Stimulated activated CD4-positive, alpha-beta T cell treated with anti-CD3 and anti-CD28 coated beads, Interleukin-1b, Interleukin-23, amount 100 ng/mL, for 1 hour (primary cell): ENCODE measurements at places on chromosomes 6 and 20.

DNA sequence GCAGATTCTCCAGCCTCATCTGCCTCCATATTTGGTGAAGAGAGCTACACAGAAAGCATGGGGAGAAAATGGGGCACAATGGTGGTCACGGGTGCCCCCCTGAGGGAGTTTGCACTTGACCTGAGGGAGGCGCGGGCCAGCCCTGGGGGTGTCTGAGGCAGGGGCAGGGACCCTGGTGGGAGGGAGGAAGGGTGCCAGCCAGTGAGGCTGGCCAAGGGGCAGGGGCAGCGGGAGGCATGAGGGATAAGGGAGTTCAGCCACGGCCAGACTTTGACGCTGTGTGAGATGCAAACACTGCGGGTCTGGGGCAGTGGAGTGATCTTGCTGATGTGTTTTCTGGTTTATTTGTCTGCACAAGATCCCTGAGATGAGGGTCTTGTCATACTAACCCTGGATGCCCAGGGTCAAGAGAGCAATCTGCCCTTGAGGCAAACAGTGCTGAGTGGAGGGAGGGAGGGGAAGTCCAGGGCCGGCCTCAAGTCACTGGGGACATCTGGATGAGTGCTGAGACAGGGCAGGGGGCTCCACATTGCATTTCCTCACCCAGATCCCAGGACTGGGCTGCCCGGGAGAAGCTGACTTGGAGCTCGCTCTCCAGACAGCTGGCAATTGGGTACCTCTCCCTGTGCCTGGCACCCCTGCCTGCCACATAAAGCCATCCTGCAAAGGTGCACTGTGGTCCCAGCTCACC is 8.8 kb upstream of the PCMTD2 start:
- no peak for DNase-seq

GRCh38 chr20:2473516-2473915 is 2.9 kb upstream of the SNRPB start:
- no peak for DNase-seq

DNA sequence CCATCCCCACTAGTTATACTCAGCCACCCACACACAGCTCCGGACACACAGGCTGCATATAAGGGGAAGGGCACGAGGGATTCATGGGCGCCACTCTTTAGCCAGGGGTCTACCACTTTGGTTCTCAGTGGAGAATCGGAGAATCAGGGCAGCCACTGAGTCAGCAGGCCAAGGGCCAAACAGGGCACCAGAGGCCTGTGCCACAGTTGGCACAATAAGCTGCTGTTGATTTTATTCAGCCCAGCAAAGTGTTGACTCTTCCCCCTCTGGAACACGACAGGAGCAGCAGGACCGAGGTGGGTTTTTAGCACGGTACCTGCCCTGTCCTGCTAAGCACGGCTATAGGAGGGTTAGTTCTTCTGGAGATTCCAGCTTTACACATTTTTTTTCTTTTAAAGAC is 48.3 kb downstream of the GJA10 start:
- DNase-seq = no peak

GRCh38 chr6:160462551-160463109 is 114.5 kb downstream of the SLC22A3 start:
- no peak for DNase-seq

GRCh38 chr6:97186416-97186999 is 96.5 kb downstream of the MMS22L start:
- peak; percentile 17 for DNase-seq

- no peak for DNase-seq
Measured at GRCh38 chr6:32116674-32117073, 7.5 kb upstream of the TNXB start.

DNA sequence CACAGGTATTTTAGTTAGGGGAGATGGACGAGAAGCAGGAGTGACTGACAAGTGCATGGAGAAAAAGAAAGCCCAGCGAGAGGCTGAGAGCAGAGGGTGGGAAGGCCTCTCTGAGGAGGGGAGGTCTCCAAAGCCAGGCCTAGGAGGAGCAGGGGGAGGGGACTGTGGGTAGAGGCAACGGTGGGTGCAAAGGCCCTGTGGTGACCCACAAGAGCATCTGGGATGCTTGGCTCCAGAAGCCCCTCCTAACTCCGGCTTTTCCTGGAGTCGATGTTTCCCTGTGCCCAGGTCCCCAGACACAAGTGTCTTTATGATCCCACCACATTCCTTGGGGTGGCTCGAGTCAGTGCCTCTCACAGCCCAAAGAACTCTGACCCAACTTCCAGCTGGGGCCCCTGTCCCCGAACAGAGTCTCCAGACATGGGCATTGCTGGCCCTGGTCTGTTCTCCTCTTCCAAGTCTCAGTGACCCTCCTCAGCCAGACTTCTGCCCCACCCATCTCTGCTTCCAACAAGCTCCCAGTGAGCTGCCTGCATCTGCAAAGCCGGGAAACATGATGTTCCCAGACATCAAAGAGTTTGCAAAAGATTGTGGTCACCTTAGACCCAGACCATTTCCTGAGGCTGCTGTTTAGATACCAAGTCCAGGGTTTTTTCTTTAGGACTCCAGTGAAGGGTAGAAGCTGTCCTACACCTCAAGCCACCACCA is 11.1 kb upstream of the BMP7 start:
- no peak for DNase-seq

GRCh38 chr6:11111769-11112437 is 378 bp upstream of the ERVFRD-1 start:
- no peak for DNase-seq

DNA sequence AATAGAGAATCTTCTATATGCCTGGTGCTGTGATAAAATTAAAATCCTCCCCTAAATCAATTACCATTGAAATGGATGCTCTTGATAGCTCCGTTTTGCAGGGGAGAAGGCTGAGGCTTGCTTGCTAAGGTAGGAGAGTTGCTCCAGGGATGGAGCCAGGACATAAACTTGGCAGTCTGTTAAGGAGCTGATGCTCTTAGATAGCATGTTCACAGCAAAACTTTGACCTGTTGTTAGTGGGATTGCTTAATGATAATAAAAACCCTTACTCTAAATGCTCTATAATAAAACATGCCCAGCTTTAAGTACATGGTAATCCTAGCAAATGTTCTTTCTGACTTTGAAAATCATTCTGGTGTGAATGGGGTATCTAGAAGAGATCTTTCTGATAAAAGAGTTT is 228.4 kb upstream of the JAG1 start:
- no peak for DNase-seq

- no peak for DNase-seq
Measured at GRCh38 chr6:160378218-160378617, 30.0 kb downstream of the SLC22A3 start.

DNA sequence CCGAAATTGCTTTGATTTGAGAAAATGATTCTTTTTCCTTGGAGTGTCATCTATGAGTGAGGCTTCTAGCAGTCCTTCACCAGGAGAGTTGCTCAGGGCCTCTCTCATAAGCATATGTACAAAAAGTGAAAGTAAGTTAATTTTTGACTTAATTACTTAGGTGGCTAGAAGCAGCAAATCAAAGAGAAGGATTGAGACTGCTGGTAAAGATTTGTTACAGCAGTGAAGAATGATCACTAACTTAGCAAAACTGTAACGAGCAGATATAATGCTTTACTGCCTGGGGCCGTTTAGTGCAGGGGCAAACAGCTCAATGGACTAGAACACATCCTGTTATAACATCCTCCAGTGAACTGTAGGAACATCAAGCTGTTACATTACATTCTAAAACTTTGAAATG is 167.8 kb upstream of the RIPOR2 start:
- no peak for DNase-seq

DNA sequence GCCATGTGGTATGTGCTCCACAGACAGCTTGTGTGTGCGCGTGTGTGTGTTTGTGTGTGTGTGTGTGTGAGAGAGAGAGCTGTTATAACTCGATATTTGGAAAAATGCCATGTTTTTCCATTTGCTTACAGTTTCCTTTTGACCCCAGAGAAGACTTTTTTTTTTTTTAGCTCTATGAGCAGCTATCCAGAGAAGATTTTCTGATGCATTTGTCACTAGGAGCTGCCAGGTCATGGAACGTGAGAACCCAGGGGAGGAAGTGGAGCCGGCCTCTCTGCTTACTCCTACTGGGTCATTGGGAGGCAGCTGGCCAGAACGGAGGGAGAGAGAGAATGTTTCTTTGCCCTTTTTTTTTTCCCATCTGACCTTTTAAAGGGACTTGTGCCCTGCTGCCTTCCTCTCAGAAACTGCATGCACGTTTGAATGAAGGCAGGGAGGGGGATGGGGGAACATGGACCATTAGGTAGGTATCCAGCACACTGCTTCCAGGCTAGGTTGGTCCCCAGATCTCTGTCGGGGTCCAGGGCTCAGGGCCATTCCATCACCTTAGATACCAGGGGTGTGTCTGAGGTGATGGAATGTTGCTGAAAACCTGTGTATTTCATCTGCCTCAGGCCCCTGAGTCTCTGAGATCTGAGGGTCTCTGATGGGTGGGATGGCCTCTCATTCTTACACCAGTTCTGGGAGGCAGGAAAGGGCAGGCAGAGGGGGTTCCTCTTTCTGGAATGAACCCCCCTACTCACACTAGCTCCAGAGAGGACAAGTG is 11.2 kb upstream of the MRPS18A start:
- no peak for DNase-seq

DNA sequence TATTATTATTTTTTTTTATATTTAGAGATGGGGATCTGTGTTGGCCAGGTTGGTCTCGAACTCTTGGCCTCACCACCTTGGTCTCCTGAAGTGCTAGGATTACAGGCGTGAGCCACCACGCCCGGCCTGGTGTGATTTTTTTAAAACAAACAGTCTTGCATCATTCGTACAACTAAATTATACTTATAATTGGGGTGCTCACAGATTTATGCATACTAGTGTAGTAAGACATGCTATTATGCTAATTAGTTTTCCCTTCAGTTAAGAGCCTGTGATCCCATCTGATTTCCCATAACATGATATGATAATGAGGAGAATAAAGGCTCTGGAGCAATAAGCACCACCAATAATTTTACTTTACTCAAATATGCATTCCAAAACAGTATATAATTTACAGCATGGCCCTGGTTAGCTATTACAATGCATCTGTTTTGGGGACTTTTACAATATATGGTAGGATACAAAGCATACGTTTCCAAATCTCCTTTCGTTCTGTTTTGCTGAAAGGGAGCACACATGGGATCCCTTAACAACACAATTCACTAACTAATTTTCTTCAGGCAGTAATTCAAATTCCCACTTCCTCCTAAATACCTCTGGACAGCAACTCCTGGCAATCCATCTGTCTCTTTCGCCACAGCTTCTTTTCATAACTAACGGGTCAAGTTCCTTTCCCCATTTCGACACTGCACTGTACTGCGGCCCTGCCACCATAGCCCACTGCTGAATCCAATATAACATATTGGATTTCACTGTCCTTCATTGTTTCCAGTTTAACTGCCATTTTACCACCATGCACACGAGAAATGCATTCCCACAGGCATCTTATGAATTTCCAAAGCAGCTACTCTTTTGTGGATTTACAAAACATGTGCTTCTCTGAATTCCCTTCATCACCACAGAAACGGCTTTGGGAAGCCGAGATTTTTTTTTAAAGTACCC is 1.7 kb downstream of the NUDT3 start:
- DNase-seq = no peak

DNA sequence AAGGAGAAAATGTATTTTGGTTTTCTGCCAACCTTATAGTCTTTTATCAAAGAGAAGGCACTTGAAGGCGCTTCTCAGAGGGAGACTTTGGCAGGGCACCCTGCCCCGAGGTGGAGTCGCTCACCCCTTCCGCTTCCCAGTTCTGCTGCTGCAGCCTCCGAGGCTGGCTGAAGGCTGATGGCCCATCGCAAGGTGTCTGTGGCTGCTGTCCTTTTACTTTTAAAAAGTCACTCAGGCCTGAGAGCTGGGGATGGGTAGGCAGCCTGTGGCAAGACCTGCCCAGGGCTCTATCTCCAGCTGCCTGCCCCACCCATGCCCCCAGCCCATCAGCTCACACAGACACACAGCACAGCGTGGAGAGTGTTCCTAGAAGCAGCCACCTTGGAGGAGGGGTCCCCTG is 206.6 kb upstream of the CST7 start:
- DNase-seq = no peak

GRCh38 chr6:111354758-111355555 is 128.1 kb downstream of the REV3L start:
- no peak for DNase-seq

- no peak for DNase-seq
Measured at GRCh38 chr6:158257425-158257759, 54.9 kb upstream of the TULP4 start.

GRCh38 chr6:12265296-12265695 is 24.9 kb upstream of the EDN1 start:
- DNase-seq = no peak
